ENCODE measurements at places on chromosomes 3 and 15.

GRCh38 chr3:14605744-14606143, 45.8 kb upstream of the CCDC174 start:
- DNase-seq, result no peak

GRCh38 chr3:187325632-187326031, 34.1 kb upstream of the MASP1 start:
- DNase-seq, result no peak

DNA sequence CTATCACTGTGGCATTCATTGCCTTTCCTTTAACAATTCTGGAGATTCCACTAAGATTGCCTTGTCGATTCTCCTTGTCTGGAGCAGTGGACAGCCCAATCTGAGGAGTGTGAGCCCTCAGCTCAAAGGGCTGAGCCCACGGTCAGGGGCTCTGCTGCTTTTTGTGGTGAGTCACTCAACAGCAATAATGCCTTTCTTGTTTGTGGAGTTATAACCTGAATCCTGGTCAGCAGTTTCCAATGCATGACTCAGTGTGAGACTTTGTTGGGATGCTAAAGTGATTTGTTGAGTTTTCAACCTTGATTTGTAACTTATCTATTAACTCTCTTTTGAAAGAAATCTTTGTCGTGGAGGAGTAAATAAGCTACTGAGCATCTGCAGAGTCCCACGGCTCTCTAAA, 183.5 kb downstream of the TJP1 start:
- no peak for DNase-seq

- DNase-seq, result no peak
Observed at GRCh38 chr15:50113187-50113505, 5.9 kb downstream of the ATP8B4 start.

GRCh38 chr3:51106242-51106876, 278.7 kb upstream of the MANF start:
- no peak for DNase-seq

DNA sequence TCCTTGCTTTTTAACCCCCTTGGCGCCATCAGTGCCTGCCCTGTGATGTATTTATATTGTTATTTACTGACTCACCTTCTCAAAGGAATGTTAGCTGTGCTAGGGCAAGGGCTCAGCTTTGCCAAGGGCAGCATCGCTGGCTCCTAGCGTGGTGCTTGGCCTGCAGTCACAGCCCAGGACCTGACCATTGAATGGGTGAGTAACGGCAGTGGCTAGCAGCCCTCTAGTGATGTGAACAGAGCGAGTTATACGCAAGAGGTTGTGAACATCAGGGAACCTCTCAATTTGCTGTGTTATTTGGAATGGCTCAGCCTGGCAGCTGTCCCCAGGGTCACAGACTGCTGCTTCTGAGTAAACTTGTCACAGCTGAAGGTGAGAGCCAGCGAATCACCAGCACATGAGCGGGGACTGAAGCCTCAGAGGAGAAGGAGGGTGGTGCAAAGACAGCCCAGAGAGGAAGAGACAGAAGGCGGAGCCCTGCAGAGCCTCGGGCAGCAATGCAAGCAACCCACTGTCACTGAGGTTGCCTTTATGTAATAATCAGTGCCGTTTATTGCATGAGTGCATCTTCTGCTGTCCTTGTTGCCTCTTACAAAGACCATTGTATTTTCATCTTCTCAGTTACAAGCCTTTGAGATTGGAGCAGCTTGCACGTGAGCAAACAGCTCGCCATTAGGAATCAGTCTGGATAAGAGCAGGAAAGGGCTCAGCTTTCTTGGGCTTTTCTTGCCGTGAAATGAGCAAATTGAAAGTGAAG, 158.3 kb downstream of the SLCO3A1 start:
- DNase-seq, result peak; percentile 87

GRCh38 chr15:29056839-29057450, 171.2 kb downstream of the APBA2 start:
- no peak for DNase-seq

DNA sequence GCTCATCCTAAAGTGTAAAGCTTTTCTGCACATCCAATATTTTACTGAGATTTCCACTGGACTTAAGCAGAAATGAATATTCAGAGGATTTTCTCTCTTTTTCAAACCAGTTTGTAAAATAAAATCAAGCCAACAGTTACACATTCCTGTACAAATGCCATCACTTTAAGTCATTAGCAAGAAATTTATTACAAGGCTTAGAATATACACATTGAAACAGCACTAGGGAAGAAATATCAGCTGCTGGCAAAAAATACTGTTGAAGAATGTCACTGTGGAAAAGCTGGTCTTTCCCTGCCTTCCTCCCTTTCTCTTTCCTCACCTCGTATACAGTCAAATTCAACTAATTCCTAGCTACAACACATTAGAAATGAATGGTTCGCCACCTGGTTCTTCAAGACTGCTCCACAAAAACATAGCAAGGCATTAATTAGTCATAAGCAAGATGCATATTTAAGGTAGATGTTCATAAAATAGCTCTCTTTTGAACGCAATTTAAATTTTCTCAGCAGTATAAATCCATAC, 21.3 kb downstream of the PLOD2 start:
- DNase-seq, result no peak

GRCh38 chr3:99803297-99803696, 14.4 kb upstream of the CMSS1 start:
- DNase-seq, result no peak

- DNase-seq, result no peak
Observed at GRCh38 chr15:41634072-41634626, 26.1 kb upstream of the MGA start.

DNA sequence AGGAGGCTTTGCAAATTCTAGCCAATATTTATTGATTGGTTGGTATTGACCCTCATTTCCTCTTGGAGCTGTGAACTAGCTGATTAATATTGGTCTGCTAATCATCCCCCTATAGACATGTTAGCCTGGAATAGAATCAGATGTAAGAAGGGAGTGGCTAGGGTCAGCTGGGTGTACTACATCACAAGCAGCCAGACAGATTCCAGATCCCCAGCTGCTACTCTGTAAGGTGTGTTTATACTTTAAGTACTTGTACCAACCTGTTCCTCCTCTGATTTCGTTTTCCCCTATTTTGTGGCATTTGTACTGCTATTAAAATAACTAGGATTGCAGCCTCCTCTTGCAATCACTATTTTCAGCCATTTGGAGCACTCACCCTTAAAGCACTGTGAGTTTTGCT, 49.9 kb downstream of the PARP15 start:
- no peak for DNase-seq

GRCh38 chr3:123971406-123971805, 10.4 kb upstream of the CCDC14 start:
- DNase-seq, result no peak

DNA sequence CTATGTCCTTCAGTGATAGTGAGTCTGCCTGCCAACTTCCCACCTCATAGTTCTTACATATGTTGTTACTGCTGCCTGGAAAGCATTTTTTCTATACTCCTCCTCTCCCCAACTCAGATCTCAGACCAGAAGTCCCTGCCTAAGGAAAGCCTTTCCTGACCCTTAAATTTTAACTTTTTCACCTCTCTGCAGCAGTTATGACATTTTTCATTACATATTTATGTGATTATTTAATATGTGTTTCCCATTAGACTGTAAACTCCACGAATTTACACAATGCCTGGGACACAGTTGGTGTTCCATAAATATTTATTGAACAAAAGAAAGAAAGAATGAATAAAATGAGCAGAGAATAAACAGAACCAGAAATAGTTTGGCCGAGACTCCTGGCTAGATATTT, 125.5 kb downstream of the MITF start:
- no peak for DNase-seq

- DNase-seq, result no peak
Observed at GRCh38 chr15:82303956-82304777, 41.5 kb downstream of the SAXO2 start.

DNA sequence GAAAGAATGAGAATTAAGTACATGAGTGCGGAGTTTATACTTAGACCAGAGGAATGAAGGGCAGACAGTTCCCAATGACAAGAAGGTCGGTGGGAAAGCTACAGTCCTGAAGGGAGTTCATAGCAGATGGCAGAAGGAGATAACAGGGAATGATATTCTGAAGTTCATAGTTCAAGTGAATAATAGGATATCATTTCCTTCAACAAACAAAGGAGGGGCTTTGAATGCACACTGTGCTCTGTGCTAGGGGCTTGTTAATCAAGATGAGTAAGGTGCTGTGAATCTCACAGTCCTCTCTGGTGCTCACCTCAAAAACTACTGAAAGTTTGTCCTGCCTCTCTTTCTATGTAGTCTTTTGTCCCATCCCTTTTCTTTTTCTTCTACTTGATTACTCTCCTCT, 41.9 kb downstream of the SIDT1 start:
- DNase-seq, result no peak

DNA sequence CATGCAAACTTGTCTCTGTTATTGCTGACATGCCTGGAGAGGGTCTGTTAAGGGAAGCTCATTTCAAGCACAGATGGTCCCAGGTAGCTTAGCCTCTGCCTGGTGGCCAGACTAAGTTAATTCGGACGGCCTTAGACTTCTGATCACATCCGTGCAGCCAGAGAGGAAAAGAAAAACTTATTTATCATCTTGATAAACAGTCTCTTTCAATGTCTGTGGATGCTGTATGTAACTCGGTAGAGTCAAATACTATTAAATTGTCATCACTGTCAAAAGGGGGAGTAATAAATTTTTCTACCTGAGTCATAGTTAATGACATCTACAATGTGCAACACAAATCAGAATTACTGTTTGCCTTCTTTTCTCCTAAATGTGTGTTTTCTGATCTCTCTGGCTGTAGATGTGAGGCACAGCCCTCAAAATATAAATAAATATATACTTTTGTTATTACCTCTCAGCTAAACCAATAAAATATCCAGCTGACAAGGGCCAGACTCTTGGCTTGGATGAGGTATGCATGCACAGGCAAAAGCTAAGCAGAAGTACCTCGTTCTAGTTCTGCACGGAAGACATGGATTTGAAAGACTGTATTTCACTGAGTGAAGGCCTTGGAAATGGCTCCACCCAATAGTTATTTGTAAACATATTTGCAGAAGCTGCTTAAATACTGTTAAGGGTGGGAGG, 530.0 kb downstream of the TAFA4 start:
- no peak for DNase-seq

DNA sequence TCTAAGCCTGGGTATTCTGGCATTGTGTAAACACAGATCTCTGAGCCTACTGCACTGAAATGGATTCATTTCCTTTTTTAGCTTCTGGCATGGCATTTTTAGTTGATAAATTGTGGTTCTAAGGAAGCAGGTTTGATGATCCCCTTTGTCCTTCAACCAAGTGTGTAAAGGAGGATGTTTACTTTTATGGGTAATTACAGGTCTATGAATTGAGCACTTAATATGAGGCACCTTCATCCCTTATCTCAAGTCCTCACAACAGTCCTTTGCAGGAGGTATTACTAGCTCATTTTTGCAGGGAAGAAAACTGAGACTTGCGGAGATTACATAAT, 30.8 kb upstream of the ZBTB38 start:
- DNase-seq, result no peak

GRCh38 chr3:173584093-173584837, 186.7 kb downstream of the NLGN1 start:
- DNase-seq, result peak; percentile 81

DNA sequence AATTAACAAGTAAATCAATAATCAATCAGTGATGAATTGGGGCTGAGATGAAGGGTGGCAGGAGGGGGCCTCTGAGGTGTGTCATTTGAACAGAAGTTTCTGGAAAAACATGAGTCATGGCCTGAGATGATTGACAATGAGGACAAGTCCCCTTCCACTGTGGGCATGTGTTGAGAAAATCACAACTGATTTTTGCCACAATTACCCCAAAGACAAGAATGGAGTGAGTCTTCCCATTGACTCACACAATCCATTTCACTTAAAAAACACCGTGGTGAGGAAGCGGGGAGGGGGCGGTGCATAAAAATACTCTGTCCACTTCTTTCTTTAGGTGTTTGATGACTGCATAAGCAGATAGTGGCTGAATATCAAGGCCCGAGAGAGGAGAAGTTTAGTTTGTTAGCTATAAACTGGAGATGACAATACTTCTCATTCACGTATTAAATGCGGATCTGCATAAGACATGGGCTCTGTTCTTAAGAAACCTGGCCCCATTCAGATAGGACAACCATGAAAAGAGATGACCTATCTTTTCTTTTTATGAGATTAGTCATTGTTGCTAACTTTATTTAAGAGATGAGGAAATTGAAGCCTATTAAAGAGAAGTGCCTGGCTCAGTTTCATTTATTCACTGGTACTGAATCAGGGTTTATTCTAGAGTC, 34.7 kb downstream of the SHC4 start:
- DNase-seq, result no peak

GRCh38 chr3:61236556-61236955, 14.7 kb downstream of the FHIT start:
- DNase-seq, result no peak

- DNase-seq, result no peak
Observed at GRCh38 chr3:52087731-52088130, 31.4 kb upstream of the DUSP7 start.

DNA sequence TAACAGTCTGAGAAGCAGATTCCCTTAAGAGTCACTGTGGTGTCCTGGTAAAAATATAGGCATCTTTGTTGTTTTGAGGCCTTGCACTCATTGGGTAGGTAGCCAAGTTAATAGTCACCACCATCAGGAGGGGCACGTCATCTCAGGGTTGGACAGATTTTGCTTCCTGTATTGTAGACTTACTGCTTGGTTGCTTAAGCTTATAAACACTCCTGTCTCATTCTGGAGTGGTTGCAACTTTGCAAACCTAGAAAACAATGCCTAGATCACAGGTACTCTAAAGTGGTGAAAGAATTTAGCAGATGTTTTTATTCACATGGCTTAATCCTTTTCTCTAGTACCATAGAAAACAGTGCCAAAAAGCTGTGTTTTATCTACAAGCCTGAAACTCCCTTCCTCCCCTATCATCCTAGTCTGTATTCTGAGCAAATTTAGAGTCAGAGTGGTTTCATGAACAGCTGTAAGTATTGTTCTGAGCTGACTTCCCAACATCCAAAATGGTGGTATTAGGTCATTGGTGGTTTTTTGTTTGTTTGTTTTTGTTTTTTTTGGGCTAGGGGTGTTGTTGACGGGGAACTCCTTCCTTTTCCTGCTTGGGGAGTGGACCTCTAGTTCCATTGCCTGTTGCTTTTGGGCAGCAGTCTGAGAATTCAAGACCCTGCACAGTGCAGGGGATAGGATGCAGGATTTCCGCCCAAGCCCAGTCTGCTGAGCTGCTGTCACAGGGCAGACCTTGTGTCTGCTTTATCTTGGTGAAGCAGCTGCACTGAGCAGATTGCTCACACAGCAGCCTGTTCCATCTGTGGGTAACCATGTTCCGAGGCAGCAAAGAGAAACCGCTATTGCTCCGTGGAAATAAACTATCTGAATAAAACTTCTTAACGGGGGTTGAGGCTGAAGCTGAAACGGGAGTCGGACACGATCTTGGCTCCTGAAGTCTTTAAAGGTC, 202.0 kb downstream of the AKAP13 start:
- no peak for DNase-seq

DNA sequence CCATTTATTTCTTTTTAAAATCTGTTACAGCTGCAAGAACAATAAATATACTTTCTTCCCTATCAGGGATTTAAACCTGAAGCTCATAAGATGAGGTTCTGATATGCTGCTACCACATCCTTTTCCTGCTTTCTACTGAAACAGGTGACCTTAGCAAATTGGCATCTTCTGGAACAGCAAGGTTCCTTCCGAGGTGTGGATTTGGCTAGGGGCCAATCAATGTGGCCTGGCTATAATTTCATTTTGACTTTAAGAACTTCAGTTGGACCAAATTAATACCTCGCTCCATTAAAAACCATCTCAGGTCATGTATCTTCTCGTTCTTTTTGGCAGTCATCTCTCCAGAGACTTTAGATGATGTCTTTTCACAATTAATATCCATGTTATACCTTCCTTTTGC, 53.4 kb upstream of the C3orf80 start:
- DNase-seq, result no peak

- DNase-seq, result no peak
Observed at GRCh38 chr3:151290673-151291072, 12.3 kb upstream of the P2RY14 start.

- no peak for DNase-seq
Observed at GRCh38 chr3:17315897-17316296, 426.5 kb downstream of the TBC1D5 start.

Measured in G401 (cell line).